AG04449 (cell line): ENCODE measurements at places on chromosomes 6 and 20.

DNA sequence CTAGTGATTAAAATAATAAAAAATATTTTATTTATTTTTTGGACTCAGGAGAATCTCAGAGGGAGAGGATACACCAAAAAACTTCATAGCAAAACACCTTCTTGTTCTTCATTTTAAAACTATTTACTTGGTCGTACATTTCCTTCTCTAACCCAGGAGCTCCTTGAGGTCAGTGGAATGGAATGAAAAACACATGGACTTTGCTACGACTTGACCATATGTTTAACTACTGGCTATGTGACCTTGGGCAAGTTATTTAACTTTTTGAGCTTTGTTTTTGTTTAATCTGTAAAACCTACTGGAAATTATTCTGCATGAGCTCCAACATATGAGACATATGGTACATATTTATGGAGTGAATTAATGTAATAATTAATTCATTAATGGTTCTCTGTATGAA, 1005.5 kb upstream of the CITED2 start:
- DNase-seq: no peak

DNA sequence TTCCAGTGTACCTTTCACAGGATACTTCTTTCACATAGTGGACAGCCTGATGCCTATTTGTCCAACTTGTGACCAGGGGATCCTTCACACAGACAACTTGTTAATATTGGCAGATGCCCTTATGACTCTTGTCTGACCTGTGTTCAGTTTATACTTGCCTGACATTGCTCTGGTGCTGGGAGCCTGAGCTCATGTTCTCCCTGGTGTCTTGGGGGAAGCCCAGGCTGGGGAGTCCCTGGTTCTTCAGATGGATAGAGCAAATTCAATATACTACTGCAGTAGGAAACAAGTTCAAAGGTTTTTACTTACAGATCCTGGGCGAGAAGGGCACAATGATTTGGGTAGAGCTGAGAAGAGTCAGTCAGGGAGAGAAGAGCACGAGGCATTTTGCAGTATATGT, 76.1 kb downstream of the NKAIN2 start:
- no peak for DNase-seq

- DNase-seq: no peak
Observed at GRCh38 chr20:62571669-62572344, 70.5 kb upstream of the SLCO4A1 start.

- DNase-seq: no peak
Observed at GRCh38 chr6:157563611-157564284, 182.8 kb downstream of the ZDHHC14 start.

- DNase-seq: no peak
Observed at GRCh38 chr20:49656304-49656703, 57.4 kb downstream of the B4GALT5 start.

- no peak for DNase-seq
Observed at GRCh38 chr6:13392462-13392861, 64.1 kb upstream of the TBC1D7 start.

DNA sequence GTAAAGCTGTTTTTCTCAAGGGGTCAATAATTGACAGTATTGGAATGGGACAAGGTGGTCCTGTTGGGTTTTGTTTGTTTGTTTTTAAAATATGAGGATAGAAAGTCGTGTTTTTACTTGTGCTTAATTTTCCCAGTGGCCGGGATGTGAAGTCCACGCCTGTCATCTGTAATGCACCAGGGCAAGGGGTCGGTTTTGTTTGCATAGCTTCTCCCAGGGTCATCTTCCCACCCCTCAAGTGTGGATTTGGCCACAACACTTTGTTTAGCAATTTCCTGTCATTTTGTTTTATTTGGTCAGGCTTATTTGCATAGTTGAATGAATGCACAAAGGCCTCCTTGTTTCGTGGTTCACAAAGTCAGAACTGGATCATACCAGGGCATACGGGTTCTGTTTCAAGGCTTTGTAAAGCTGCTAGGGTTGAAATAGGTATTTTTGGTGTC, 29.8 kb downstream of the SYNJ2 start:
- DNase-seq: no peak

GRCh38 chr6:145816392-145816791, 1.8 kb upstream of the FBXO30 start:
- no peak for DNase-seq

GRCh38 chr20:12788632-12789299, 220.0 kb upstream of the SPTLC3 start:
- no peak for DNase-seq
